ENCODE measurements at places on chromosomes 4 and X.

DNA sequence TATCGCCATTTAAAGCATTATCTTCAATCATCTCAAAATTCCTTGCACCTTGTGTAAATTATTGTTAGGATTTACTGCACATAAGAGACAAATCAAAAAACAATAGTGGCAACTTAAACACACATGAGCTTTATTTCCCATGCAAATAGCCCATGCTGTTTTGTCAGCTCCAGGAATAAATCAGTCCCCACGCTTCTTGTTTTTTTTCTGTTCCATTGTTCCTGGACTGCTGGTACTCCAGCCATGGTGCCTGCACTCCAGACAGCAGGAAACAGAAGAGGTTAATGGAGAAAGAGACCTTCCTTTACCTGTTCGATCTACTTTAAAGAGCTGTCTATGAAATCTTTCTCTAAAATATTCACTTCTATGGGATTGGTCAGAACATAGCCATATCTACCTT, 1515.7 kb upstream of the TENM3 start:
- no peak for DNase-seq

- no peak for DNase-seq
These were observed 297.4 kb upstream of the VCX start for GRCh38 chrX:7545564-7545963.

GRCh38 chrX:155968791-155969190, 28.7 kb upstream of the IL9R start:
- no peak for DNase-seq

DNA sequence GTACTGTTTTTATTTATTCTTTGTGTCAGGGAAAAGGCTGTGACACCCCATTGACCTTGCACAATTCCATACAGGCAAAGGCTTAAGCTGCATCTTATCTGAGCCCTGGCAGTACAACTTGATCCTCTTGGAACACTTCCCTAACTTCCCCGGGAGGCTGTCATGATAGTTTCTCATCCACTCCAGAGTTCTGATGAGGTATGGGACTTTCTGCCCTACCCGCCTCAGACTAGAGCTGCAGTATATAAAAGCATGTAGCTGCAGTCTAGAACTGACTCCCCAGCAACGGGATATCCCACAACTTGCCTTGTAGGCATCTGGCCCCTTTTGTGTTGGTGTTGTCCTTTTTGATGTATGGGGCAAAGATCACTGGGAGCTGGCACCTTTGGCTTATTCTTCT, 72.7 kb downstream of the FNIP2 start:
- DNase-seq = no peak

GRCh38 chrX:3252744-3253143, 93.7 kb downstream of the MXRA5 start:
- DNase-seq = no peak

DNA sequence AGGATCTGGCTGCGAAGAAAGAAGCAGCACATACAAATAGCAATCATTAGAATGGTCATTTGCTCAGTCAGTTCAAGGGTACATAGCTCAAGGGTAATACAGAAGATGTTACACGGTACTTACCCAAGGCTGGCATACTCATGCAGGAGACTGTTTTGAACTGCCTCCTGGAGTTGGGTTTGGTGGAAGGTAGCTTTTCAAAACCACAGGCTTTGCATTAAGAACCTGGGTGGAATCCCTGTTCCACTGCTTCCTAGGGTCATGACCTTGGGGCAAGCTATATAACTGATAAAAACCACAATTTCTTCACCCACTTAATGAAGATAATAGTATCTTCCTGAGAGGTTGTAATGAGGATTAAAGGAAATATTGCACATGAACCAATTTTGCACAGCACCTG, 36.5 kb downstream of the TBC1D9 start:
- DNase-seq = no peak

- no peak for DNase-seq
These were observed 24.4 kb upstream of the SLC25A6 start for GRCh38 chrX:1416327-1416784.

DNA sequence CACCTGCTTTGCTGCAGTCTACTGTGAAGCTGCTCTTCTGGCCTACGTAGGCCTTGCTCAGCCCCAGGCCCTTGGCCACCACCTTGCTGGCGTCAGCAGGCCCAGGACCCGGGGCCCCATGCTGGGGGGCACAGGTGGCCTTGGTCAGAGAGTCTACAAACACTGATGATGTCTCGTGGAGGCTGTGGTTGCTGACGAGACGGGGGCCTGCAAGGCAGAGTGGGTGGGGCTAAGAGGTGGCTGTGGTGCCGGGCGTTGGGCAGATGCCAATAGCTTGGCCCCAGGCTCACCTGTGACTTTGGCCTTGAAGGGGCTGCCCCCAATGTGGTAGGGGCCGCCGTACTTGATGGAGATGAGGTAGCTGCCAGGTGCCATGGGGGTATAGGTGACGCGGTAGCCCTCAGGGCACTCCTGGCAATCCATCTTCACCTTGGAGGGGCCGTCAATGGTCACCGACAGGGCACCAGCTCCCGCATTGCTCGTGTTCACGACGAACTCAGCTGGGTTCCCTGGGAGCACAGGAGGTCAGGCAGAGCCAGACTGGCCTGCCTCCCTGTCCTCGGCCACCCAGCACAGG, 25.0 kb downstream of the FLNA start:
- DNase-seq = no peak

All from activated naive CD8-positive, alpha-beta T cell treated with anti-CD3 and anti-CD28 coated beads, Interleukin-2, amount 50 U/mL, for 16 hours (primary cell).